ENCODE measurements at places on chromosomes 5 and 9. TPM values are rescaled to one million over a fixed set of nuclear protein-coding genes. Genes with fewer than 3 reads are reported as not detected.
A peak's percentile ranks its signal among the peaks of the same experiment; 100 is the strongest.

DNA sequence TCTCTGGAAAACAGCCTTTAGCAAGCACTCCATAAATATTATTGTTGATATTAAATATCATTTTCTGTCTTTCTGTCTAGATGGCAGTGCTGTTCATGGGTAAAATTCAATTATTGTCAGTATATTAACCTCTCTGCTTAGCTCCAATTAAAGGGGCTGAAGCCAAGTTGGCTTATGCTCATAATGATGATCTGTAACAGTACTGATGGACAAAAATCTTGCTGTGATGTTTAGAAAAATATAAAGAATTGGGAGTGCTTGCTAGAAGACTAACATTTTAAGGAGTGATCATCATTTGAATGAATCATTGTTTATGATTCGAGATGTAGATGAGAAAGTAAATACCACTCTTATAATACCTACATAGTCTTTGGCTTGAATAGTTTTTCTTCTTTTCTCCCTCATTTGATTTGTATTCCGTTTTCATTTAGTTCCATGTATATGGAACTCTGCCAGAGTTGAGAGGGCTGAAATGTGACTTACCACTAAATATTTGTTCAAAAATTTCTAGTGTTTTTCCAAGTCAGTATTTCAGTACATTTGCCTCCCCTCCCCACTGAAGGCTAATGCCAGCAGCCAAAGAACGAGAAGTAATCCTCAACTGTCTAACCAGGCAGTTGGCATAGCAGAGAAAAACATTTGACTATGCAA lies 538.3 kb downstream of the CSNK1G3 start:
- H3K4me1 ChIP-seq = peaks cover 2% of the 10 kb centered on the region
- no peak overlapping the region for H3K4me3 ChIP-seq
- DNase-seq = no peak
- no peaks in the 10 kb centered on the region for H3K27me3 ChIP-seq
- no peaks in the 10 kb centered on the region for H3K36me3 ChIP-seq

DNA sequence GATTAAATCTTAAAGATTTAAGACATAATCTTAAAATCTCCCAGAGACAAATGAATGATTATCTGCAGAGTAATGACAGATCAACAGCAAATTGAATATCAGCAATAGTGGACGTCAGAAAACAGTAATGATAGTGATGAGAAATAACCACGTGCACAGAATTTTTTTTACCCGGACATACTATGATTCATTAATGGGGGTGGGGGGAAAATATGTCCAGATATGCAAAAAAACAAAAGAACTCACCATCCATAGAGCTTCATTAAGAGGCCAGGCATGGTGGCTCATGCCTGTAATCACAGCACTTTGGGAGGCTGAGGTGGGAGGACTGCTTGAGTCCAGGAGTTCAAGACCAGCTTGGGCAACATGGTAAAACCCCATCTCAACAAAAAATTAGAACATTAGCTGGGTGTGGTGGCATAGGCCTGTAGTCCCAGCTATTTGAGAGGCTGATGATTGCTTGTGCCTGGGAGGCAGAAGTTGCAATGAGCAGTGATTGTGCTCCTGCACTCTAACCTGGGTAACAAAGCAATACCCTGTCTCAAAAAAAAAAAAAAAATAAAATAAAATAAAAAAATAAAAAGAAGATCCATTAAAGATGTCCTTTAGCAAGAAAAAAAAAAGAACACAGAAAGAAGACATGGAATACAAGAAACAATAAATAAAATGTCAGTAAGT lies 30.9 kb upstream of the SHOC1 start:
- no peak overlapping the region for H3K27ac ChIP-seq
- H3K4me1 ChIP-seq = peaks cover 2% of the 10 kb centered on the region
- DNase-seq = no peak

GRCh38 chr5:112143690-112144089 lies 275.4 kb downstream of the EPB41L4A start:
- H3K4me3 ChIP-seq = no peak overlapping the region
- no peaks in the 10 kb centered on the region for H3K27me3 ChIP-seq
- peaks cover 18% of the 10 kb centered on the region for H3K4me1 ChIP-seq
- no peaks in the 10 kb centered on the region for H3K36me3 ChIP-seq
- no peak for DNase-seq
- no peak overlapping the region for H3K27ac ChIP-seq

DNA sequence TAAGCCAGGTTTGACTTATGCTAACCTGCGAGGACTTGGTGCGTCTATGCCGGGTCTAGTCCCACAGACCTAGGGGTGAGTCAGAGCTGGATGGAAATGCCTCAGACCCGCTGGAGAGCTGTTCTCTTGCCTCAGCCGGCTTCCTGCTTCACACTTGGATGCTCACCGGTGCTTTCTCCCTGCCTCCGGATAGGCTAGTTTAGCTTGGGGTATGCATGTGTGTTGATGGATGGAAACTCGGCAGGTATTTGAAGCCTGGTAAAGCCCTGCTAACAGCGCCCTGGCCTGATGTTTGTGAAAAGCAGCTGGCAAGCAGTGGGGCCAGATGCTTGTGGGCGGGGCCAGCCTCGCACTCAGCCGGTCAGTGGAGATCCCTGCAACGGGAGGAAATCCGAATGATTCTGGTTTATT lies 29.3 kb downstream of the PRRC2B start:
- peak overlapping the region; percentile 61 for H3K4me3 ChIP-seq
- H3K4me1 ChIP-seq = peaks cover 53% of the 10 kb centered on the region
- DNase-seq = peak; percentile 68
- H3K36me3 ChIP-seq = no peaks in the 10 kb centered on the region

- no peak overlapping the region for H3K27ac ChIP-seq
- H3K27me3 ChIP-seq = no peaks in the 10 kb centered on the region
- H3K4me3 ChIP-seq = no peak overlapping the region
- H3K4me1 ChIP-seq = peaks cover 6% of the 10 kb centered on the region
Measured at GRCh38 chr5:169716287-169716686, 79.2 kb downstream of the DOCK2 start.

DNA sequence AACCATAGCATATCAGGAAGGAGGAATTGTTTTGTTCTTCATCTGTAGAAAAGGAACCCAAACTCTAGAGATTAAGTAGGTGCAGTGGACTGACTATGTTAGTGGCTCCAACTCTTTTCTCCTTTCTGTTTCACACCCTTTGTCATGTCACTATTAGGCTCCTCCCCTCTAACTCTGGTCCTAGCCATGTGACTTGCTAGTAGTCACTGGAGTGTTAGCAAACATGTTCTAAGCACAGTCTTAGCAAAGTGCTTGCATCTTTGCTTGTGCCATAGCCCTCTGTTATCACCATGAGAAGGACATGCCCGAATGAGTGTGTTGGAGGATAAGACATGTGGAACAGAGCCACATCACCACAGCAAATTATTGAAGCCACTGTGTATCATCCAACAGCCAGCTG lies 55.4 kb upstream of the PPP3R2 start:
- DNase-seq = no peak
- H3K4me1 ChIP-seq = no peaks in the 10 kb centered on the region
- H3K27me3 ChIP-seq = peaks cover 3% of the 10 kb centered on the region
- no peak overlapping the region for H3K27ac ChIP-seq

DNA sequence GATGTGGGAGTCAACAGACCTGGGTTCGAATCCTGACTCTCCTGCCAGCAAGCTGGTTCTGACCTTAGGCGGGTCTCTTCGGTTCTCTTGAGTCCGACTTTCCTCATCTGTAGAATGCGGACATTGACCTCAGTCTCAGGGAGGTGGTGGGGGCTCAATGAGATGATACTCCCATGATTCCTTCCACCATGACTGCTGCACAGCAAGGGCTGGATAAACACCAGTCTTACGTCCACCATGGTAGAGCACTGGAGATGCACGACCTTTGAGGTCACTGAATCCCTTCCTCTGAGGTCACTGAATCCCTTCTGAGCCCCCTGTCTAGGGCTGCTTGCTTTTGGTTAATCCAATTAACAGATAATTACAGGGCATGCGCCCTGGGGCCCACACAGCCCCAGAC lies 12.5 kb upstream of the SMIM23 start:
- DNase-seq = no peak
- peaks cover 7% of the 10 kb centered on the region for H3K27me3 ChIP-seq
- H3K4me3 ChIP-seq = no peak overlapping the region
- no peaks in the 10 kb centered on the region for H3K4me1 ChIP-seq
- no peak overlapping the region for H3K27ac ChIP-seq

GRCh38 chr5:170286386-170286925 lies 11.1 kb downstream of the LCP2 start:
- no peaks in the 10 kb centered on the region for H3K4me1 ChIP-seq
- H3K27ac ChIP-seq = no peak overlapping the region
- DNase-seq = no peak
- no peak overlapping the region for H3K4me3 ChIP-seq

DNA sequence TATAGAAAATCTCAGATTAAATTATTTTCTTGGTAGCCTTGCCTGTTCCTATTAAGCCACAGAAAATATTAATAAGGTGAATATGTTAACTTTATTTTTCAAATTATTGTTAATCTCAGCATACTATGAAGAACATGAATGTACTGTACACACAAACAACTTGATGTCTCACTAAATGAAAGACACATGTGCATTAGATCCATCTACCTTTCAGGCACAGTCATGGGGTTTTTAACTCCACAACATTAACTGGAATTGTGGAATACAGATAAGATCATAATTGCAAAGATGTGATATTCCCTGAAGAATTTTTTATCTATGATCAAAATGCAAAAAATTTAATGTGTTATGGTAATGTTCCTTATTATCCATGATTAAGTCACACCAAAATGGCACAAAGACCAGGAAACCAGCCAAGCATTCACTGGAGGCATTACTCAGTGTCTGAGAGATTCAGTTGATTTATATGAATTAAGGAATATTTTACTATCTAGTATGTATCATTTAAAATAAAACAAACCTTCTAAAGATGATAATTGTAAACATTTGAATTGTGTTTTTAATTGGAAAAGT lies 150.0 kb upstream of the VCAN start:
- H3K4me3 ChIP-seq = no peak overlapping the region
- H3K27me3 ChIP-seq = no peaks in the 10 kb centered on the region
- H3K27ac ChIP-seq = no peak overlapping the region

GRCh38 chr5:95148453-95148852 lies 136.4 kb downstream of the MCTP1 start:
- no peak for DNase-seq
- H3K27me3 ChIP-seq = no peaks in the 10 kb centered on the region
- no peak overlapping the region for H3K4me3 ChIP-seq
- no peak overlapping the region for H3K27ac ChIP-seq
- peaks cover 14% of the 10 kb centered on the region for H3K36me3 ChIP-seq
- H3K4me1 ChIP-seq = peaks cover 3% of the 10 kb centered on the region

DNA sequence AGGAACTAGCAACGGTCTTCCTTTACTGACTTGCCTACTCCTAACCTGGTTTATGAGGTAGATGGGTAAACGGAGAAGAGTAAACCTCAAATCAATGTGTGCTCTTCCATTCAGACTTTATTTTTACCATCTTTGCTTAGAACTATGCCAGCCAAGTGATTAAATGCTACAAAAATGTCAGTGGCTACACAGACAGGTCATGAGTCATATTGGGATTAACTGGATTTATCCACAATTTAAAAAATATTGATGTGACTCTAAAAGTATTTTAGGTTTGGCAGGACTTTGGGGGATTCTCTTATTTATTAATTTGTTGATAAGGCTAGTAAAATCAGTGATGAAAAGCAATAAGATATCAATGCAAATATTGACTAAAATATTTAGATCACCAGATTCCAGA lies 275.0 kb downstream of the PLK2 start:
- H3K27ac ChIP-seq = no peak overlapping the region
- no peak overlapping the region for H3K4me3 ChIP-seq

GRCh38 chr9:133260334-133261102 lies 14.5 kb downstream of the ABO start:
- no peak overlapping the region for H3K4me3 ChIP-seq
- peaks cover 14% of the 10 kb centered on the region for H3K36me3 ChIP-seq
- no peak for DNase-seq
- H3K27me3 ChIP-seq = peaks cover 6% of the 10 kb centered on the region

The HACD4 gene
- 0.10 TPM for total RNA-seq

The PAPPA gene
- 10.5 TPM for total RNA-seq

The CNTNAP3B gene
- 10.1 TPM for total RNA-seq

The ADAMTS6 gene
- 2.1 TPM for total RNA-seq

The TMED7 gene
- 66.8 TPM for total RNA-seq

The EGR1 gene
- total RNA-seq = 1.3 TPM

The ZNF608 gene
- total RNA-seq = 161 TPM

The SREK1 gene
- 78.4 TPM for total RNA-seq

The HTR4 gene
- total RNA-seq = not detected

The EQTN gene
- total RNA-seq = not detected
